ENCODE measurements at places on chromosomes 4 and X.

DNA sequence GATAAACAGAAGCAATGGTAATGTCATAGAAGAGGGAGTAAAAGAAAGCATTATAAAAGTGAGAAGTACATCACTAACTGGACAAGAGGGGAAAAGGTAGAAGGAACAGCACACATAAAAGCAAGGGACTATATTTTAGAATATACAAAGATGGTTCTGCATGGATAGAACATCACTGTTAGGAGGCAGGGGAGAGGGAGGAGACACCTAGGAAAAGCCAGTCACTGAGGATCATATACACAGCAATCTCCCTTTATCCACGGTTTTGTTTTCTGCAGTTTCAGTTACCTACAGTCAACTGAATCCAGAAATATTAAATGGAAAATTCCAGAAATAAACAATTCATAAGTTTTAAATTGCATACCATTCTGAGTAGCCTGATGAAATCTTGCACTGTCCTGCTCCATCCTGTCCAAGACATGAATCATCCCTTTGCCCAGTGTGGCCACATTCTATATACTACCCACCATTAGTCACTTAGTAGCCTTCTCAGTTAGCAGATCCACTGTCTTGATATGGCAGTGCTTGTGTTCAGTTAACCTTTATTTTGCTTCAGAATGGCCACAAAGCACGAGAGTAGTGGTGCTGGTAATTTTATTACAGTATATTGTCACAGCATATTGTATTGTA is 74.2 kb downstream of the PPA2 start:
- no peak for DNase-seq

DNA sequence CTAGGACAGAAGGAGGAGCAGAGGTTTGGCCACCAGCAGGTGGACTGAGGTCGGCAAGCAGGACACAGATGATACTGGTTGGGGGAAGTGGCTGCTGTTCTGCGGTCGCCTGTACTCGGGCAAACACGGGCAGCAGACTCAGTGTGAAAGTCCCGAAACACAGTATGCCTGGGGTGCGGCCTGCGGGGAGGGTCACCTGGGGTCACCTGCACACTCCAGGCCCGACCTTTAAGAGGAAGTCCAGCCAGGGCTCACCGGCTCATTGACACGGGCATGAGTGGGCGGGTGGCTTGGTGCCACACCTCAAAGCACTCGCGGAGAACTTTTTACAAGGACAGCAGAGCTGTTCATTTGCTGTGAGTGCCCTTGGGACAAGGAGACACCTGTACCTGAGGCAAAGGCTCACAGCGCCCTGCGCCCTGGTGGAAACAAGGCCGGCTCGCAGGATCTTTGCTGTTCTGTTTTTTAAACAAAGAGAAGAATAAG is 71.5 kb upstream of the MXD4 start:
- no peak for DNase-seq

- no peak for DNase-seq
Measured at GRCh38 chr4:6338951-6339817, 69.5 kb downstream of the WFS1 start.

DNA sequence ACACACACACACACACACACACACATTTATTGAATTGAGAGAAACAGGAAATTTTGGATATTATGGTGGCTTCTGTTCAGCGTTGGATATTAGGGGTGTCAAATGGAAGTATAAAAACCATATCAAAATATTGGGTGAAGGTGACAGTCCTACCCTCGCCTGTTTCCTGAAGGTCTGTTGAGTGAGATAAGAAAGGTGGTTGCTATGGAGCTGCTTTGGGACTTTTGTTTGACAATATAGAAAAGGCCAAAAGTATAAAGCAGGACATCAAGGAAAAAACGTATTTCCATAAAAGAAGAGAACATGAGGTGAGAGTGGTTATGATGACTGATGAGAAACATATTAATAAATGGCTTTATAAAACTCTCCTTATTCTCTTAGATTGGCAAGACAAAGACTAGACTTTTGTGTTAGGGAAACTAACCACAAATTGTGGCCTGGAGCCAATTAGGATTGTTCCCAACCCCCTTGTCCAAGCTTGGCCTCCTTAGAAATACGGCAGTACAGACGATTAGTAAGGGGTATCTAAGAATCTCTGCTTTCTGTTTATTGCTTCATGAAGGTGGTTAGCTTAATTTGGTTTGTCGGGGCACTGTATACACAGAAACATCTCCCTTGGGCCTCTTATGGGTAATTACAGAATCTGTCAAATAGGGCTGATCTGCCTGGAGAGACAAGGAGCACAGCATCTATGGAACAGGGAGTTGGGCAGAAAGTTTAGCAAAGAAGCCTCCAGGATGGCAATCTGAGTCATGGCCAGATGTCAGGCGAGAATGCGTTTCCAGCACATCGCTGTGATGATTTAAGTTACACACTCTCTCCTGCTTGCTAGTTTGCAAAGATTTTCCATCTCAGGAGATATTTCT is 198.0 kb downstream of the CBR4 start:
- DNase-seq = no peak

DNA sequence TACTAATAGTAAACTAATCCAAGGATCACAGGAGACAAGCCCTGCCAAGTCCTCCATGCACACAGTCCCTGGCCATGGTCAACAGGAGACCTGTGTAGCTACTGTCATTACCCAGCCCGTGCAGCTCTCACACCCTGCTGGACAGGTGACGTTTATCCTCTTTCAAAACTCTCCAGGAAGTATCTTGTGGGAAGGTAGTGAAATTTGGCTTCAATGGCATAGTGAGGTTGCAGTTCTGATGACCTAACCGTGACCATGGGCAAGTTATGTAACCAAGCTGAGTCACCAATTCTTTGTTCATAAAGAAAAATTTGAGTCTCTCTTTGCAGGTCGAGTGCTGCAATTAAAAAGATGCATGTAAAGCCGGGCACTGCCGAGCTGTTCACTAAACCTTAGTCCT is 11.3 kb upstream of the SLC2A9 start:
- no peak for DNase-seq

DNA sequence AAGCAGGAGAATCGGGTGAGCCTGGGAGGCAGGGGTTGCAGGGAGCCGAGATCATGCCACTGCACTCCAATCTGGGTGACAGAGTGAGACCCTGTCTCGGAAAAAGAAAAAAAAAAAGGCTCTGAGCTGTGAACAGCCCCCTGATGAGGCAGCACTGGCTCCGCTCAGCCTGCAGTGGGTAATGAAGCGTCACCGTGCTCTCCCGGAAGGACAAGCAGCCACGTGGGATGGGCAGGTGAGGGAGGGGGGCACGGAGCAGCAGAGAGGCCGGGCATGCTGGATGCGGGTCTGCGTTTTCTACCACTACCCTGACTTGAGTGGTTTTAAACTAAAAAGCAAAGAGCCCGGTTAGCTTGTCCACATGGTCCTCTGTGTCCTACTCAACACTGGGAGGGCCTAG is 15.5 kb downstream of the TACC3 start:
- DNase-seq = no peak

- no peak for DNase-seq
Measured at GRCh38 chr4:23333946-23334878, 555.6 kb downstream of the PPARGC1A start.

DNA sequence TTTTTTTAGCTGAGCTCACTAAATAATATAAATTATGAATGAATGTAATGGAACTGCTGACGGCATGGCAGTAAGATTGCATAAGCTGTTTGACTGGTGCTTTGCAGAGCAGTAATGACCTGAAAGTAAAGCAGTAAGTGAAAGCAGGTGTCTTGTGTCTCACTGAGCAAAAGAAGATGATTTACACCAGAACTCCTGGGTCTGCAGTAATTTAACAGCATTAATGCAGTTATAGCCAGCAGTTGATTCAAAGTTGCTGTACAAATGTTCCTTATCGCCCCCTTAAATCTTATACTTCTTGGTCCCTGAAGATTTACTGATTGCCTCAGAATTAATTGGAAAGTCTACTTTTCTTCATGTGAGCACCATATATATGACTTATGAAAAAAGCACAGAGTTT is 187.7 kb downstream of the DCTD start:
- DNase-seq = no peak

DNA sequence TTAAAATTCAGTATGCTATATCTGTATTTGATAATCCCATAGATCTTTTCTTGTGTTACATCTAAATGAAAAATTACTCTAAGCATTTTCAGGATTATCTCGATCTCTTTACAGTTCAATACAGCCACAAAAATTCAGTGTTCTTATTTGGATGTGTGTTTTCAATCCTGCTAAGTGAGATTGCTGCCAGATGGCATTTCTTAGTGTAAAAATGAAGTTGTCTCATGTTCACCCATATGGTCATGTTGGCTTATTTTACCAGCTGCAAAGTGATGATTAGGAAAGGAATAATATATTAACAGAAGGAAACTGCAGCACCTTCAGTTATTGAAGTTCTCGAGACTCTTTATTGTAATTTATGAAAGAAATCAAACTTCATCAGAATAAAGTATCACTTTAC is 12.1 kb upstream of the FAM47A start:
- no peak for DNase-seq

GRCh38 chrX:149284616-149285015 is 220.5 kb downstream of the IDS start:
- DNase-seq = no peak

- DNase-seq = no peak
Measured at GRCh38 chr4:98657531-98658286, 702 bp downstream of the TSPAN5 start.

DNA sequence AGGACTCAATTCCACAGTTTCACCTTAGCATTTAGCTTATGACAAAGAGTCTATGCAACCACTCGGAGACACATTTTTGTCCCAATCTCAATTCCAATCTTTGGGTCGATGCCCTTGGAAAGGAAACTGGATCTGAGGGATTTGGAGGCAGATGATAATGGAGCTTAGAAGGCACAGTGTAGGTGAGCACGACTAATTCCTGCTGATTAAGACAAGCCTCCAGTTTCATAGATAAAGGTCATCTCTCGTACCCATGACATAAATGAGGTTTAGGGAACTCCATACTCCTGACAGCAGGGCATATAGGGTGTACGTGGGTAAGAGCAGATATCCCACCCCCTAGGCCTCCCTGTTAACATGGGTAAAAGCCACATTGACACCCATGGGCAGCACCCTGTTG is 24.4 kb upstream of the ZNF718 start:
- DNase-seq = no peak

GRCh38 chr4:2075171-2075986 is 16.3 kb downstream of the NAT8L start:
- no peak for DNase-seq

DNA sequence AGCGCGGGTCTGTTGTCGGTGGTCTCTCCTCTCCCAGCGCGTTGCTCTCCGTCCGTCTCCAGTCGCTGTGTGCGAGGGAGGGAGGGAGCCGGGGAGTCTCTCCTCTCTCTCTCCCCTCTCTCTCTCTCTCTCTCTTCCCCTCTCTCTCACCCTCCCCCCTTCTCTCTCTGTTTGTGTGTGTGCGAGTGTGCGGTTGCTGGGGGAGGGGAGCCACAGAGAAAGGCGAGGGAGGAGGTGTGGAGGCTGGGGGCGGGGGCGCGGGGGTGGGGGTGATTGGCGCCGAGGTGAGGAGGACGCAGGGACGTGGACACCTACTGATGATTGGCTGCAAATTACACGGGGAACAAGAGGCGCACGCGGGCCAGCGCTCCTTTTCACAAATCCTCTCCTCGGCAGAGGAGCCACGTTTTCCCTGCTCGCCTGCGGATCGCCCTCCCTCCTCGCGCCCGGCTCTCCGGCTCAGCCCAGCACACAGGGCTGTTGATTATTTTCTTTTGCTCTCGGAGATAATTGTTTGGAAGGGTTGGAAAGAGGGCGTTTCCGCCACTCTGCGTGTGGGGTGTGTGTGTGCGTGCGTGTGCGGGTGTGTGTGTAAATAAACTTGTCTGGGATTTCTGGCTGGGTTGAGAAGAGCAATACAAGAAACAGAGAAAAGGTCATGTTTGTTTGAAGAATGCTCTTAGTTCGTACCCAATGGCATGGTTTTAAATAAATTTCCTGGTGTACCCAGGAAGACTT is at the start of gene CXXC4:
CXXC4 (minus strand) TSS at position 73 of the 738 bp plus-strand sequence. CDS start 3,092 bp downstream, outside the sequence.
- peak; percentile 28 for DNase-seq

DNA sequence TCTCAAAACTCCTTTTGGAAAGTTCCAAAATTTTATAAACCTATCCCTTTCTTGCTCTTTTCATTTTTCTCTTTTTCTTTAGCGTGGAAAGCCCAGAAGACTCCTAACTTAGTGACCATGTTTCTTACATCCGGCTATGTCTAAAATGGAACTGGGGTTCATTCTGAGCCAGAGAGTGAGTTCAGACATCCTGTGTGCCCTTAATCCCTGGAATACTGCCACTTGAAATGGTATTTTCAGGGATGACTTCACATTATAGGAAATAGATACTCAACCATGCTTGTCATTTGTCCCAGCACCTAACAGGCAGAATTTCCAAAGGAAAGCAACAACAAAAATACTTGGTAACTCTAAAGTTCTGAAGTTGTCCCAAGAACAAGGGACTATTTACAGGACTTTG is 379.6 kb downstream of the ARHGAP24 start:
- no peak for DNase-seq

- DNase-seq = no peak
Measured at GRCh38 chr4:152992027-152992426, 55.9 kb downstream of the FHDC1 start.

GRCh38 chrX:115906881-115907280 is 263.7 kb upstream of the AGTR2 start:
- no peak for DNase-seq

- no peak for DNase-seq
Measured at GRCh38 chr4:150974252-150974640, 40.8 kb downstream of the LRBA start.

- peak; percentile 23 for DNase-seq
Measured at GRCh38 chr4:105306158-105306781, 159.6 kb downstream of the TET2 start.

DNA sequence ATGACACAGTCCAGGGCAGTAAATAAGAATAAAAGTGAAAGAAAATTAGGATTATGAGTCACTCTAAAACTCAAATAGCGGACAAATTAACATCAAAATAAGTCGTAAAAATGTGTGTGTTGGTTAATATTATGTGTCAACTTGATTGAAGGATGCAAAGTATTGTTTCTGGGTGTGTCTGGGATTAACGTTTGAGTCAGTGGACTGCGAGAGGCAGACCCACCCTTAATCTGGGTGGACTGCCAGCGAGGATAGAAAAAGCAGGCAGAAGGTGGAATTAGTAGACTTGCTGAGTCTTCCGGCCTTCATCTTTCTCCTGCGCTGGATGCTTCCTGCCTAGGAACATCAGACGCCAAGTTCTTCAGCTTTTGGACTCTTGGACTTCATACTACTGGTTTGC is 324.3 kb upstream of the PCDH10 start:
- no peak for DNase-seq

DNA sequence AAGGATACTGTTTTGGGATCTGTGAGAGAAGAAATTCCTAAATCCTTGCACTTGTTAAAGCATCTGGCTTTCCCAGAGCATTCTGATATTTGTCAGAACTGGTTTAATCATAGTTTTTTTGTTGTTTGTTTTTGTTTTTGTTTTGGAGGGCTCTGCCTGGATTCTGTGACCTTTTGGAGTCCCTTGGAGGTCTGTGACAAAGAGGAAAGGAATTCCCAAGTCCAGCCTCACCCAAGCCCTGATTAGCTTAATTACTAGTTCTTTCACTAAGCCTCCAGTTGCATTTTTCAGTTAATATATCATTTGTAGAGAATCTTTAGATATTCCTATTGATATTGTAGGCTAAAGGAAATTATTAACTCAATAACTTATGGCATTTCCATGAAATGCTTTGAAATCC is 711 bp downstream of the ACE2 start:
- no peak for DNase-seq
